Mucosa of gallbladder (tissue), 1 donor: ENCODE measurements at places on chromosomes 11 and 22. TPM values are rescaled to one million over a fixed set of nuclear protein-coding genes. Genes with fewer than 3 reads are reported as not detected.

CASP5 gene
- not detected for total RNA-seq

DNA sequence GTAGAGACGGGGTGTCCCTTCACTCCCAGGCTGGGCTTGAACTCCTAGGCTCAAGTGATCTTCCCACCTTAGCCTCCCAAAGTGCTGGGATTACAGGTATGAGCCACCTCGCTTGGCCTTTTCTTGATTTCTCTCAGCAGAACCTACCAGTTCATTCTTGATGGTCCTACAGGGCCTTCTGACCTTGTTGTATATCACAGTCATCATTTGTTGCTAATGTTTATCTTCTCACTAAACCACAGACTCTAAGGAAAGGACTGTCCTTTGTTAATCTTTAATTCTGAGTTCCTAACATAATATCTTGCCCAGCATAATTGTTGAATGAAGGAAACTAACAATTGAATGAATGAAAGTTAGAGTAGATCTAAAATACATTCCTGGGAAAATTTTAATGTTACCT is 22.0 kb upstream of the ZC3H12C start:
- DNase-seq: no peak

DNA sequence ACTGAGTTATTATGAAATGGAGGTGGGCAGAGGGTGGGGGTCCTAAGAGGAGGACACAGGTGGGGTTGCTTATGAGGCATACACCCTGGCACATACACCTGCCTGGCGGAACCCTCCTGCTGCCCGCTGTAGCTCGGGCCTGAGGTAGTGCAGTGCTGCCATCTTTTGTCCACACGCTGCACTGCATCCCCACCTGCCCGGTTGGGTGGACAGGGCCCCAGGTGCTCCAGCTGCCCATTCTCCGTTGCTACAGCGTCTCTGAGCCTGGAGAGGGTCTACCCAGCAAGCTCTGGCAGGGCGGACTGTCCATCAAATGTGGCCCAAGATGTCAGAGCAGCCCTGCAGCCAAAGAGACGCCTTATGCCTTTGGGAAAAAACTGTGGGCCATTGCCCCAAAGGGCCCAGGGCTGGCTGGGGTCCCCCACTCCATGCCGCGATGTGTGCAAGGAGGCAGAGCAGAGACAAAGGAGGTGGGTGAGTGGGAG is 131.2 kb downstream of the BUD13 start:
- DNase-seq: peak; percentile 43

ARFIP2 gene
- 52.5 TPM for total RNA-seq

RIMBP3B gene
- total RNA-seq: 1.0 TPM

- no peak for DNase-seq
Measured at GRCh38 chr22:46942799-46943785, 180.6 kb downstream of the TBC1D22A start.

GRCh38 chr11:82842019-82842418 is 58.2 kb downstream of the PRCP start:
- DNase-seq: no peak

ELFN2 gene
- total RNA-seq: 31.2 TPM
